Activated naive CD8-positive, alpha-beta T cell treated with anti-CD3 and anti-CD28 coated beads, Interleukin-2, amount 10 ng/mL, durations not matched to agents 7 days and 5 days (primary cell): ENCODE measurements at places on chromosomes 2 and 18. TPM values are rescaled to one million over a fixed set of nuclear protein-coding genes. Genes with fewer than 3 reads are reported as not detected.

The ALPP gene
- not detected for total RNA-seq

The ASTL gene
- 12.2 TPM for total RNA-seq

The GRHL1 gene
- total RNA-seq = 0.25 TPM

The SEMA4F gene
- total RNA-seq = 9.6 TPM

The ANKAR gene
- total RNA-seq = 9.2 TPM

DNA sequence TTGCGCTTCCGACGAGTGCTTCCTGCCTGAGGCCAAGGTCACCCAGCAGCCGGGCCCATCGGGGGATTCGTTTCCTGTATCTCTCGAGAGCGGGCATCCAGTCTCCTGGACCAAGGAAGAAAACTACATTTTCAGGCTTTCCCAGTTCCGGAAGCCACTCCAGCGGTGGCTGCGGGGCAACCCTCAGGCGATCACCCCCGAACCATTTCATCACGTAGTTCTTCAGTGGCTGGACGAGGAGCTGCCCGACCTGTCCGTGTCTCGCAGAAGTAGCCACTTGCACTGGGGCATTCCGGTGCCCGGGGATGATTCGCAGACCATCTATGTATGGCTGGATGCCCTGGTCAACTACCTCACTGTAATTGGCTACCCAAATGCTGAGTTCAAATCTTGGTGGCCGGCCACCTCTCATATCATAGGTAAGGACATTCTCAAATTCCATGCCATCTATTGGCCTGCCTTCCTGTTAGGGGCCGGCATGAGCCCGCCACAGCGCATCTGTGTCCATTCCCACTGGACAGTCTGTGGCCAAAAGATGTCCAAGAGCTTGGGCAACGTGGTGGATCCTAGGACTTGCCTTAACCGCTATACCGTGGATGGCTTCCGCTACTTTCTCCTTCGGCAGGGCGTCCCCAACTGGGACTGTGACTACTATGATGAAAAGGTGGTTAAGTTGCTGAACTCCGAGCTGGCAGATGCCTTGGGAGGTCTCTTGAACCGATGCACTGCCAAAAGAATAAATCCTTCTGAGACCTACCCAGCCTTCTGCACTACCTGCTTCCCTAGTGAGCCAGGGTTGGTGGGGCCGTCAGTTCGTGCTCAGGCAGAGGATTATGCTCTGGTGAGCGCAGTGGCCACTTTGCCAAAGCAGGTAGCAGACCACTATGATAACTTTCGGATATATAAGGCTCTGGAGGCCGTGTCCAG, 1.0 kb downstream of the MARS2 start:
- H3K4me3 ChIP-seq = peak overlapping the region; percentile 83
- peaks cover 39% of the 10 kb centered on the region for H3K4me1 ChIP-seq
- peak overlapping the region; percentile 88 for H3K27ac ChIP-seq

GRCh38 chr2:203341741-203342310, 13.6 kb downstream of the ABI2 start:
- no peak overlapping the region for H3K27ac ChIP-seq
- H3K36me3 ChIP-seq = peaks cover 33% of the 10 kb centered on the region
- no peaks in the 10 kb centered on the region for H3K27me3 ChIP-seq
- H3K4me1 ChIP-seq = peaks cover 2% of the 10 kb centered on the region
- no peak overlapping the region for H3K4me3 ChIP-seq

- H3K27me3 ChIP-seq = peaks cover 2% of the 10 kb centered on the region
- H3K36me3 ChIP-seq = peaks cover 3% of the 10 kb centered on the region
These were observed 134.4 kb upstream of the TPO start for GRCh38 chr2:1278861-1279260.

- H3K27ac ChIP-seq = no peak overlapping the region
- no peaks in the 10 kb centered on the region for H3K27me3 ChIP-seq
- H3K36me3 ChIP-seq = no peaks in the 10 kb centered on the region
- H3K4me1 ChIP-seq = no peaks in the 10 kb centered on the region
- DNase-seq = no peak
These were observed 96.5 kb downstream of the DLGAP1 start for GRCh38 chr18:4358618-4359017.

DNA sequence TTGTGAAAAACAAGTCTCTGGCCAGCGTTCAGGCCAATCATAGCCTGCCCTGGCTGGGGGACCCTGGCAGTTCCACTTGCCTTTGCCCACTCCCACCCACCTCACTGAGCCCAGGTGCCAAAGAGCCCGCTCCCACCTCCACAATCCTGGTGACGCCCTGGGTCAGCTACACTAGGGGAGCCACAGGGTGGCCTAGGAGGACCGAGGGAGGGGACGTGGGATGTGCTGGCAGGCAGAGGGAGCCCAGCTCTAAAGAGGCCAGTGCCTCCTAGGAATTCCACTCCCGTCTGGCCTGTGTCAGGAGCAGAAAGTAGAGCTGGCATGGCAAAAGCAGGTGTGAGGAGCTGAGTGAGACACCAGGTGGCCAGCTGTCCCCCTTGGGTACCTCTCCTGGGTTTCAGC, 49.3 kb downstream of the TNS1 start:
- DNase-seq = peak; percentile 15
- H3K27me3 ChIP-seq = peaks cover 6% of the 10 kb centered on the region
- H3K27ac ChIP-seq = no peak overlapping the region
- no peaks in the 10 kb centered on the region for H3K36me3 ChIP-seq
- no peak overlapping the region for H3K4me3 ChIP-seq

- H3K4me1 ChIP-seq = no peaks in the 10 kb centered on the region
- DNase-seq = no peak
- H3K4me3 ChIP-seq = no peak overlapping the region
- no peaks in the 10 kb centered on the region for H3K36me3 ChIP-seq
- H3K27ac ChIP-seq = no peak overlapping the region
These were observed 485.1 kb upstream of the SETBP1 start for GRCh38 chr18:44195394-44196140.

DNA sequence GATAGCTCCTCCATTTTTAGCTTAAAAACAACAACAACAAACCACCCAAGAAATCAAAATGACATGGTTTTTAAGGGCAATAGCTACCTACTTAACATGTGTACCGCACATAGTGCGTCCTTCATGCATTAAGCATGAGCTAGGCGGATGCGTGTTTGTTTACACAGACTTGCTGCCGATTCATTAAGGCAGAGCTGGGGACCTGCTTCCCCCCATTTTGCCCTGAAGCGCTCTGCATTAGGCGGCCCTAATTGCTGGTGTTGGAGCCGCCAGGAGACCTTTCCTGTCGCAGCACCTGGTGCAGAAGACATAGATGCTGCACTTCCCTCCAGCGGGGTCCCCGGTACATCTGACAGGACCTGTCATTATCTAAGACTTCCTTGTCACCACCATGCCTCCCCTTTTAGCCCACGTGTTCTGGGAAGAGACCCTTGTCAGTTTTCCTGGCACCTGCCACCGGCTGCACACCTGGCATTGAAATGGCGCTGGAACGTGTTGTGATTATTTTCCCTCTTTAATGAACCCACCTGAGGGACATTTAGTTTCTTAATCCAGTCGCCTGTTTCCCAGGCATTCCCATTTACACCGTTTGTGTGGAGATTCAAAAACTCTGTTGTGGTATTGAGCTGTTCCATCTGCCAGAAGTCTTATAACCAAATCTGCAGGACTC, 261.1 kb upstream of the RAB12 start:
- no peak overlapping the region for H3K4me3 ChIP-seq
- no peak for DNase-seq
- no peaks in the 10 kb centered on the region for H3K27me3 ChIP-seq

GRCh38 chr2:134261398-134262131, 7.7 kb downstream of the MGAT5 start:
- no peaks in the 10 kb centered on the region for H3K27me3 ChIP-seq
- peaks cover 61% of the 10 kb centered on the region for H3K4me1 ChIP-seq
- no peak for DNase-seq
- H3K4me3 ChIP-seq = no peak overlapping the region
- H3K36me3 ChIP-seq = peaks cover 5% of the 10 kb centered on the region
- no peak overlapping the region for H3K27ac ChIP-seq

DNA sequence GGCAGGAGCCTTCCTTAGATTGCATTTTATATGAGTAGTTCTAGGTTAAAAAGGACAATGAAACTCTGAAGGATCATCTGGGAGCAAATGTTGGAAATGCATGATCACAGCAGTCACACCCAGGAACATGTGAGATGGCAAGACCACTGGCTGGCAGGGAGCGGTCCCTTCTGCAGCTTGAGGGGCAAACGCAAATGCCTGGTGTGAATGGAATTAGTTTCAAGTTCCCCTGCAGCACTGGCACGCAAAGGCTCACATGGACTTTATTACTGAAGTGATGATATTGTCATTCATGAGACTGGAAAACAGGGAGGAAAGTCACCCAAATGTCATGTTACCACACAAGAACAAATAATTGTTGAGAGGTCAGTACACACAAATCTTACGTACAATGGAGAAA, 223.3 kb downstream of the FBXO15 start:
- H3K36me3 ChIP-seq = no peaks in the 10 kb centered on the region
- H3K27ac ChIP-seq = no peak overlapping the region
- no peak for DNase-seq
- H3K4me3 ChIP-seq = no peak overlapping the region
- H3K4me1 ChIP-seq = no peaks in the 10 kb centered on the region

- H3K27me3 ChIP-seq = no peaks in the 10 kb centered on the region
- DNase-seq = peak; percentile 21
- H3K4me1 ChIP-seq = no peaks in the 10 kb centered on the region
These were observed 36.7 kb downstream of the LMAN2L start for GRCh38 chr2:96703021-96703751.

- no peak overlapping the region for H3K27ac ChIP-seq
- H3K4me1 ChIP-seq = peaks cover 4% of the 10 kb centered on the region
- no peak overlapping the region for H3K4me3 ChIP-seq
- H3K27me3 ChIP-seq = no peaks in the 10 kb centered on the region
- no peaks in the 10 kb centered on the region for H3K36me3 ChIP-seq
- no peak for DNase-seq
These were observed 67.0 kb downstream of the FEZ2 start for GRCh38 chr2:36530983-36531354.

DNA sequence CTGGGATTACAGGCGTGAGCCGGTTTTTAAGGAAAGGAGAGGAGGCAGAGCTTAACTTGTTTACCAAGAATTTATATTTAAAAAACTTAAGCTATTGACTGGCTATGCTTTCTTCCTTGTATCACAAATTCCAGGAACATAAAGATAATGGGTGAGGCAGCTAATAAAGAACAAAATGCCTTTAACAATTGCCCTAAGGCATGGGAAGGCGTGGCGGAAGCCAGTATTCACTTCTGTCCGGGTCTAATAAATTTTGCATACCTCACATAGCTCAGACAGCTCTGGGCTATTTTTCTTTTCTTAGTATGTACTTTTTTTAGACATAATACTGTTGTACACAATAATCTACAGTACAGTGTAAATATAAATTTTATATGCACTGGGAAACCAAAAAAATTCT, 1.0 kb upstream of the LDAH start:
- DNase-seq = no peak
- H3K4me3 ChIP-seq = no peak overlapping the region
- H3K27ac ChIP-seq = no peak overlapping the region
- H3K27me3 ChIP-seq = peaks cover 2% of the 10 kb centered on the region
- H3K4me1 ChIP-seq = peaks cover 9% of the 10 kb centered on the region
- peaks cover 3% of the 10 kb centered on the region for H3K36me3 ChIP-seq

DNA sequence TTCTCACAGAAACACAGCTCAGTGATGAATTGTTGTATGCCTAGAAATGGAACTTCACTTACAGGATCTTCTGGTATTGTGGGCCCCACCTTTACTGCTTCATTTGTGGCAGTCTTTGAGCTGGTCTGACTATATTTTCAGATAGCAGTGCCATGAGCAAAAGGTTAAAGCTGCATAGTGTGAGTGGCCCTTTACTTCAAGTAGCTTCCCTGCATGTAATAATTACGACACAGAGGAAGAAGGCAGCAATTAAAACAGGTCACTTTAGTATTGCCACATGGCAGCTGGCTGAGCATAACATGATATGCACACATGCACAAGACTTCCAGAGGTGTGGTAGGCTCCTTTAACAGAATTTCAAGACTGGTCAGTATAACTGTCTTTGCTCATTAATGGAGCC, 426.3 kb upstream of the ZEB2 start:
- H3K27ac ChIP-seq = no peak overlapping the region
- H3K36me3 ChIP-seq = no peaks in the 10 kb centered on the region
- H3K4me3 ChIP-seq = no peak overlapping the region
- H3K4me1 ChIP-seq = no peaks in the 10 kb centered on the region

- no peak for DNase-seq
- peaks cover 14% of the 10 kb centered on the region for H3K36me3 ChIP-seq
- H3K27me3 ChIP-seq = no peaks in the 10 kb centered on the region
- peaks cover 18% of the 10 kb centered on the region for H3K4me1 ChIP-seq
- H3K27ac ChIP-seq = no peak overlapping the region
These were observed 72.2 kb upstream of the CHRNA1 start for GRCh38 chr2:174836377-174836994.

DNA sequence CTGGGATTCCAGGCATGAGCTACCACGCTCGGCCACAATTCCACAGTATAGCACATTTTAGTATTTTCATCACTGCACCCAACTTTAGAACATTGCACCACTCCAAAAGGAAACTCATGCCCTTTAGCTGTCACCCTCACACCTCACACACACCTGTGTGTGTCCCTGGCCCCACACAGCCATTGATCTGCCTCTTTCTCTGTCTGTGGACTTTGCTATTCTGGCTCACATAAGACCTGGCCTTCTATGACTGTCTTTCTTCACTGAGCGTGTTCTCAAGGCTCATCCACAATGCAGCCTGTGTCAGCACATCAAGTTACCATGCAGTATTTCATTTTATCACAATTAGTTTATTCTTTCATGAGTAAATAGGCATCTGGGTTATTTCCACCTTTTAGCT, 19.7 kb upstream of the ATP9B start:
- H3K27ac ChIP-seq = no peak overlapping the region
- H3K27me3 ChIP-seq = no peaks in the 10 kb centered on the region
- H3K4me3 ChIP-seq = no peak overlapping the region
- DNase-seq = no peak

GRCh38 chr2:74735564-74735963, 81.5 kb downstream of the SEMA4F start:
- no peak overlapping the region for H3K4me3 ChIP-seq
- no peak overlapping the region for H3K27ac ChIP-seq
- peaks cover 5% of the 10 kb centered on the region for H3K4me1 ChIP-seq
- peaks cover 9% of the 10 kb centered on the region for H3K36me3 ChIP-seq
- no peak for DNase-seq
- peaks cover 10% of the 10 kb centered on the region for H3K27me3 ChIP-seq

DNA sequence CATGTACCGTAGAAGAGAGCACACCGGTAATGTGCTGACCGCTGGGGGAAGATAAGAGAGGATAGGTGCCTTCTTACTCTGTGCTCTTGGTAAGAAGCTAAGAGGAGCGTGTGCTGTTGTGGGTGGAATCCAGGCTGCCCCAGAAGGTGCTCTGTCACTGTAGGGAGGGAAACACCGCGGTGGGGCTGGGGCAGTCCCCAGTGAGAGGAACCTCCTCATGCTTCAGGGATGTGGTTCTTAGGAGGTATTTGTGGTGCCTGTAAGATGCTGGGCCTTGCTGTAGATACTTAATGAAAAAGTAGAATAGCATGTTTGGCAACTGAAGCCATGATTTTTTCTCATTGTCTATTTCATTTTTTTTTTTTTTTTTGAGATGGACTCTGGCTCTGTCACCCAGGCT, 1.1 kb downstream of the COLEC11 start:
- no peak overlapping the region for H3K27ac ChIP-seq
- H3K4me1 ChIP-seq = peaks cover 14% of the 10 kb centered on the region
- H3K4me3 ChIP-seq = no peak overlapping the region
- peak; percentile 46 for DNase-seq

- no peak overlapping the region for H3K27ac ChIP-seq
- H3K36me3 ChIP-seq = peaks cover 9% of the 10 kb centered on the region
- peaks cover 7% of the 10 kb centered on the region for H3K4me1 ChIP-seq
- peaks cover 14% of the 10 kb centered on the region for H3K27me3 ChIP-seq
These were observed 64.6 kb downstream of the NCKAP1 start for GRCh38 chr2:182973441-182974352.
